NCI-H1417 treated with DMSO at 0.1 percent for 48 hours (cell line): ENCODE measurements at places on chromosomes 7 and 10.

DNA sequence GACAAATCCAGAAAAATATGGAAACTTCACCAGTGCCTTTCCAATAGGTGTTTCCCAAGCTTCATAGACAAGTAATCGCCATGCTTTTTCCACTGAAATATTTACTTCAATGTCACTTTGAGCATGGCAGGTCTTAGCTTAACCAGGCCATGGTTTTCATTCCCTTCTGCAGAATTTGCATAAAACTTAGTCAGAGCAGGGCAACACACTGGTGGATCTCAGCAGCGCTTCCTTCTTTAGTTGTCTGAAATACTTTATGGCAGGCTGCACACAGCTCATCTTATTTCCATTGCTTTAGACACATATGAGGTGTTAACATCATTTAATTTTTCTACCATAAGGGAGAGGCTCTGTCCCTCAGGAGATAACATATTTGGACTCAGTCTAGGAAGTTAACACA is 102.9 kb upstream of the AHR start:
- no peak for DNase-seq

- no peak for DNase-seq
Measured at GRCh38 chr7:106466867-106467266, 182.1 kb upstream of the NAMPT start.

- no peak for DNase-seq
Measured at GRCh38 chr7:36391436-36392198, 2.0 kb downstream of the ANLN start.

DNA sequence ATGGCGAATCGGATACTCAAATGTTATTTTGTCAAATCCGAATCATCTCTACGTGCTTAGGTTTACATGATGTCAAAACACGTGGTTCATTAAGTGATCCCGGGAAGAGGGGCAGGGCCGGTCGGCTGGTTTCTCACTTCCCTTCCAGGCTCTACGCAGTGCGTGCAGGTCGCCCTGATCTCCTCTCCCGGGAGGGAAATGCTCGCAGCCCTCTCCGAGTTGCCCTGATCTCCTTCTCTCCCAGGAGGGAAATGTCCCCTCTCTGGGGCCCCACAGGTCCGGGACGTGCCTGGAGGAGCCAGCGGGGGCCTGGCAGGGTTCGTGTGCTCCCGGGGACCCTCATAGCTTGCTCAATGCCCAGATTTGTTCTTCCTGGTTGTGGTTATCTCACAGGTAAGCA is 202.7 kb downstream of the DNAJB6 start:
- no peak for DNase-seq
